ENCODE measurements at places on chromosomes 7 and 10.

- no peak for DNase-seq
These were observed 168.4 kb upstream of the IMMP2L start for GRCh38 chr7:111730476-111731300.

- no peak for DNase-seq
These were observed 35.2 kb upstream of the STOX1 start for GRCh38 chr10:68792115-68792514.

GRCh38 chr10:12803776-12804175 is 197.7 kb downstream of the CCDC3 start:
- no peak for DNase-seq

GRCh38 chr7:153065051-153065450 is 305.5 kb downstream of the ACTR3B start:
- DNase-seq, result no peak

GRCh38 chr7:128437426-128438332 is 18.0 kb upstream of the HILPDA start:
- DNase-seq, result no peak

DNA sequence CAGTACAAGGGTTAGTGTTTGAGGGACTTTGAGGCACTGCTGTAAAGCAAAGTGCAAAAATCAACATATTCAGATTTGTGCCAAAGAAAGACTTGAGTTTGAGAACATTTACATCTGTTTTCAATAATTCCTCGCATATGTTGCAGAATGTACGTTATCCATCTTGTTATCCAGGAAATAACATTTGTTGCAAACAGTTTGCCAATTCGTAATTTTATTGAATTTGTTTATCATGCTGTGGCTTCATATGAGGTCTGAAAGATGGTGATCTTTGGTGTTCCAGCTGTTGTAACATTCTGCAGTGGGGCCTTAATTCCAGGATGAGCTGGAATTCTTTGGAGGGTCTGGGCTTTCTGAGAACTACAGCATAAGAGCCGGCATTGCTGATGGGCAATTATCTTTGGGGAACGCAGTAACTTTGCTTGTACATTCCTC is 396.2 kb downstream of the LRMDA start:
- DNase-seq, result peak; percentile 54

- no peak for DNase-seq
These were observed 95.6 kb downstream of the C10orf105 start for GRCh38 chr10:71623986-71624291.

GRCh38 chr10:16909961-16910792 is 93.0 kb upstream of the RSU1 start:
- no peak for DNase-seq

DNA sequence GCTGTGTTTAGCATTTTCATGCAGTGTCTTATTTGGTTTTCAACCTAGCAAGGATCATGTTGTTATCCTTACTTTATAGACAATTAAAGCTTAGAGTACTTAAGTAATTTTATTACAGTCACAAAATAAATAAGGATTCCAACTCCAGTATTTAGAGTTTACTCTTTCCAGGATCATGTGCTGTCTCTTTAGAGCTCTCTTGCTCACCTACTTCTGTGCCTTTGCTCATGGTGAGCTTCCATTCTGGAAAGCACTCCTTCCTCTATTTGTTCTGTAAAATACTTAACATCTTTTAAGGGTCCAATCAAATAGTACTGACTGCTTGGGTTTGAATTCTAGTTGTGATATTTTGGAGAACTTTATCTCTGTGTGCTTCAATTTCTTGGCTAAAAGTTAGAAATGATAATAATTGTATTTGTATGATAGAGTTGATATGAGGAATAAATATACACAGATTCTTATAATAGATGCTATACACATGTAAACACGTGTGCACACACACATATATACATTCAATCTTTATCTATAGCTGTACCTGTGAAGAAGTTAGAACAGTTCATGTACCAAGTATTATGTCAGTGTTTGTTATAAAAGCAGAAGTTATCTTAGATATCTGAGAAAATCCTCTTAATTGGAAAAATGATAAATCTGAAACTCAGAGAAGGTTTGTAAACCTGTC is 18.2 kb upstream of the CALCR start:
- no peak for DNase-seq

GRCh38 chr7:14858410-14858809 is 44.1 kb downstream of the DGKB start:
- DNase-seq, result no peak

GRCh38 chr10:91579329-91579985 is 53.4 kb downstream of the PPP1R3C start:
- DNase-seq, result no peak

GRCh38 chr7:154503962-154504550 is 451.9 kb downstream of the DPP6 start:
- no peak for DNase-seq

DNA sequence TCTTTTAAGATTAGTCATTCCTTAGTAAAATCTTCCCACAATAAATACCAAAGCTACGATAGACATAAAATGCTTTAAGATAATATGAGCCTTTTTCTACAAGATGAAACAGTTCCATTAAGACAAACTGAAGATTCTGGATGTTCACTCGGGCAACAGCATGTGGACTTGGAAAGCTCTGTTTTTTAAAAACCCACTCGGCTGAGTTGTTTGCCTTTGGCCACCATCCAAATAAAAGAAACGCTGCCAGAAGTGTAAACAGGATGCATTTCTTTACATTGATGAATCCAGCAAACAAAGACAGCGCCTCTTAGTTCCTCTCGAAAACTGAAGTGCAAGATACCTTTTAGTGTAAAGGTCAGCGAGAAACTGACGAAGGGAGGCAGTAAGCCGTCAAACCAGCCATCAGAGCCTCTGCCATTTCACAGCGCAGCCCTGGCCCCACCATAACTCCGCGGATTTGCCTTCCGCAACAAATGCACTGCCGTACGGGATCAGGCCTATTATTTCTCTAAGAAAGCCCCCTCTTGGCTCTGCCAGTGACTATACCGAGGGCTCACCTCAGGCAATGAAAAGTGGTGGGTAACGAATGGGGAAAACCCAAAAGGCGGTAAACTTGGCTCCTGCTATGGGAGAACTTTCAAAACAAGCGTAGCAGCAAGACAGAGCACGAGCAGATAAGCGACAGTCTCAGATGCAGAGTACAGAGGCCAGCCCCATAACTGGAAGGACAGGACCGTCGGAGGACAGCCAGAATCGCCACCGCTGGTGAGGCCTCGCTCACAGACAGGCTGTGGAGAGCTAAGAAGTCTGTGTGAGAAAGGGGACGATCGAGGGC is 41.4 kb downstream of the GNA12 start:
- DNase-seq, result no peak

DNA sequence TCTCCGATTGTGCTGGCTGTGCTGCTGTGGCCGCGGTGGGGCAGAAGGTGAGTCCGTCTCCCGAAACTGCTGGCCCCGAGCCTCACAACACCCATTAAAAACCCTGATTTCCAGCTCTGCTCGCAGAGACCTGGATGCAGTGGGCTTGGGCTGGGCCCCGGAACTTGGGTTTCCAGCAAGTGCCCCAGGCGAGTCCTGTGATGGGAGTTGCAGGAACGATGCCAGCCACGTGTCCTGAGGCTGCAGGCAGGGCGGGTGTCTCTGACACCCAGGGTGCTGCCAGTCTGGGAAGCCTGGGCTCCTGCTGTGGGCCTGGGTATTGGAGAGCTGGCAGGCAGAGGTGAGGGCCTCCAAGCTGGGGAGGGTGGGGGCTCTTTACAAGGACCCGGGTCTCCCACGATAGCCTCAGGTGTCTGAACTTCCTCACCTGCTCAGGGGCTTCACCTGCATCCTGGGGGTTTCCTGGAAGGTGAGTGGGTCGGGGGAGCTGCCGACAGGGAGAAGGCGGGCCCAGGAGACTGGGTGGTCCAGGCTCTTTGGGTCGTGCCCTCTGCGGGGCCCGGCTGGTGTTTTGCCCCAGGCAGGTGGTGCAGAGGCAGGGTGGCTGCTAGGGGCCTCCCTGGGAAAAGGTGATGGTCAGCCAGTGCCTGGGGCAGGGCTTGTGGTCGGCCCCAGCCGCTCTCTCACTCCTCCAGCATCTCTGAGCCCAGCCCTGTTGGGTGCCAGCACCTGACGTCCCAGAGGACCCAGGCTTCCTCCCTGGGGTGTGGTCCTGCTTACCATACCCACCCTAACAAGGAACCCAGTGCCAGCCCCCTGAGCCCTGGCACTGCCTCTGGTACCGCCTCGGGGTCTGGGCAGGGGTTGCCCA is 180.3 kb downstream of the DNAJB6 start:
- DNase-seq, result no peak

DNA sequence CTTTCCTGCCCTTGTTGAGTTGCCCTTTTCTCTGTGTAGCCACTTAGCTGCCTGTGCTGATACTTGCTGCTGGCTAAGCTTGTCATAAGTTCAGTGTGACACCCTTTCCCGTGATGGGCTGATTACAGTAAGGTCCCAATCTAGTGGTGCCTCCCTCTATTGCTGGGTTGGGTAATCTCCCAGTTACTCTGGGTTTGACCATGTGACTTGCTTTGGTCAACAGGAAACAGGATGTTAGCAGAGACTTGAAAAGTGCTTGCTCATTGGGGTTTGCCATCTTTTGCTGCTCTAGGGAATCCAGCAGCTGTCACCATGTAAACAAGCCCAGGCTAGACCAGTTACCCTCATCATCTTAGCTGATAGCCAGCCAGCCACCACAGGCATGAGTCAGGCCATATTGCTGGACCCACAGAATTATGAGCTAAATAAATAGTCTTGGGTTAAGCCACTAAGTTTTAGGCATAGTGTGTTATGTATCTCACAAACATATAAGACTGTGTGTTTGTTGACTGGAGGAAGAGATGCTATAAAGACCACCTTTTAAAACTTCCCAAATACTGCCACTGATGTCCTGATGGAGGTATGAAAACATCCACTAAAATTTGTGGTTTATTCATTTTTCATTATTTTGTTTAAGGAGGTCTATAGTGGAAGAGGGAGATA is 4.0 kb upstream of the LEP start:
- DNase-seq, result no peak

- DNase-seq, result peak; percentile 74
These were observed 43.3 kb upstream of the NFKB2 start for GRCh38 chr10:102352066-102352715.

DNA sequence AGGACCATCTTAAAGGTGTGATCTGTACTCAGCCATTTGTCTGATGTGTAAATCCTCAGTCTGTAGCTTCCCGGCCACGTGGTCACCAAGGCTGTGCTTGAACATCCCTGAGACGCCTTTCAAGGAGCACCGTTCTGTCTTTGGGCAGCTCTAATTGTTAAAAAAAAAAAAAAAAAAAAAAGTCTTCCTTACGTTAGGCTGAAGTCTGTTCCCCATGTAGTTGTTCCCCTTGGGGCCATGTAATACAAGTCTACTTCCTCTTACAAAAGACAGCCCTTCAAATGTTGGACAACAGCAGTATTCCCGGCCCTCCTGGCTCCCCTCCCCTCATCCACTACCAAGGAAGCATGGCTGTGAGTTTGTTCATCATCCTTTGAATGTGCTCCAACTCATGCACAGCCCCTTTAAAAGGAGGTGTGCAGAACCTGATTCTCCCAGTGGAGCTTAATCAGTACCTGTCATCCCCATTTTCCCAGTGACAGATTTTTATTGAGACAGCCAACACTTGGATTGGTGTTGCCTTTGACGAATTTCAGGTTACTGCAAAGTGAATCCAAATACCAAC is 392.2 kb upstream of the GALNT17 start:
- DNase-seq, result no peak

DNA sequence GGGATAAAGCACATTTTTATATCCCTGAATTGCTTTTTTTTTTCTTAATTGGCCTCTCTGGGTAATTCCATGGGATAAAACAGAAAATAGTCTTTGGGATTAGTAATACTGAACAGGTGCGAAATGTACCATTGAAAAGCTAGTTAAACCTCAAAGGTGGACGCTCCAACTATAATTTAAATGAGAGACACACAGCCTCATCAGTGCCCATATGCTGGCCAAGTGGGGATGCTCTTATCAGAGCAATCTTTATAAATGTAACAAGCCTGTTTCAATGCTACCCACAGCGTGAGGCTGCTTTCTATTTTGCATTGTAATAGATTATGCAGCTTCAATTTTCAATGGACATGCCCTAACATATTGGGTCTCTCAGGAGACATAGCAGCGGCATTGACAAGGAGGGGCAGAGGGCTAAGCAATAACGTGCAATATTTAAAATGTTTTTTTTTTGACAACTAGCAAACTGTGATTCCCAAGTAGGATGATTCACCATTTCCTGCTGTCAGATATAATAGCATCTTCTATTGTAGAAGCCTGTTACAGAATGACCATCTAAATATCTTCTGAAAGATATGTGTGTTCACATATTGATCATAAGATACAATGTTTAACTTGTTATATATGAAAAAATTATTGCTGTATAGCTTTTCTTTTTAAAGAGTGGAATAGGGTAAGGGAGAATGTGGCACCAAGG is 91.3 kb upstream of the BET1 start:
- no peak for DNase-seq

DNA sequence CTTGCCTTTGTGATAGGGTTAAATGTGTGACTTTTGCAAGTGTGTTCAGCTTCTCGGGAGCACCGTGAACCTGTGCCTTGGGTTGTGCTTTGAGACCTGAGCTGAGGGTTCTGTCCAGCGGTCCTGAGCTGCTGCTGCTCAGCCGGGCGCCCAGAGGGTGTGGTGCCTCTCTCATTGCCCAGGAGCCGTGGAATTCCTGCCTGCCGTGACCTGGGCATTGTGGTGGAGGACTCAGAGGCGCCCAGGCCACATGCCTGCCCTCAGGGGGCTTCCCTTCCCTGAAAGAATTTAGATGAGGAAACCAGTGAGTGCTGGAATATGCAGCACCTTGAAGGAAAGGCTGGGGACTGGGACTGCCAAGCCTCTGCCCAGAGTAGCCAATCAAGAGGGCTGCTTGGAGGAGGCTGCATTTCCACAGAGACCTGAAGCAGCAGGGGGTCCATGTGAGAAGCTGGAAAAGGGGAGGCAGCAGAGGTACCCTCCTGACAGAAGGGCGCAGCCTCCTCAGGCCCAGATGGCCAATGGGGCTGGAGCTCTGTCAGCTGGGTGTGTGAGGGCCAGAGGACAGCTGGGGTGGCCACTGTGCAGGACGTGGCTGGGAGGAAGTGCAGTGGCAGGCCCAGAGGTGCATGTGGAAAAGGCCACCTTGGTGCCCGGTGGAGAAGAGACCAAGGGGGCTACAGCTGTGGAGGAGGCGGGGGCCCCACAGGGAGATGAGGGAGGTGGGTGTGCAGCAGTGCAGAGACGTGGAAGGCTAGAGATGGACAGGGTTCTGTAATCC is 107.3 kb downstream of the NKX6-2 start:
- DNase-seq, result peak; percentile 33

- DNase-seq, result peak; percentile 75
These were observed 108.1 kb upstream of the FAM133B start for GRCh38 chr7:92698237-92698841.

DNA sequence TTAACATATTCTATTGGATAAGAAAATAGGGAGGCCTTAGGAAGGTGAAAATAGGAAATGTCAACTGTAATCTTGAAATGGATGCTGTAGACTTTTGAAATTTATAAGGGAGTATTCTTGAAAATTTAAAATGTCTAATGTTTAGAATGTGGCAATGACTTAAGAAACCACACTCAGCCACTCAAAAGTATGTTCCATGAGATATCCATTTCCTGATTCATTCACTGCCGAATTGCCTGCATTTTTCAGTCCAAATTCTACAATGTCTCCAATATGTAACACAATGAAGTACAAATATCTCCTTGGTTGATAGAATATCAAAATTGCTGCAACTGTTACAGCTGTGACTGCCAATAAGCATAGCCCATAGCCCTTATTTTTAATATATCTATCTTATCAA is 25.9 kb downstream of the PRKG1 start:
- DNase-seq, result no peak

GRCh38 chr7:129343099-129343700 is 91.0 kb upstream of the STRIP2 start:
- no peak for DNase-seq

- no peak for DNase-seq
These were observed 58.3 kb downstream of the MKX start for GRCh38 chr10:27687326-27687725.
